NB4 (cell line): ENCODE measurements at places on chromosomes 12 and 14.

DNA sequence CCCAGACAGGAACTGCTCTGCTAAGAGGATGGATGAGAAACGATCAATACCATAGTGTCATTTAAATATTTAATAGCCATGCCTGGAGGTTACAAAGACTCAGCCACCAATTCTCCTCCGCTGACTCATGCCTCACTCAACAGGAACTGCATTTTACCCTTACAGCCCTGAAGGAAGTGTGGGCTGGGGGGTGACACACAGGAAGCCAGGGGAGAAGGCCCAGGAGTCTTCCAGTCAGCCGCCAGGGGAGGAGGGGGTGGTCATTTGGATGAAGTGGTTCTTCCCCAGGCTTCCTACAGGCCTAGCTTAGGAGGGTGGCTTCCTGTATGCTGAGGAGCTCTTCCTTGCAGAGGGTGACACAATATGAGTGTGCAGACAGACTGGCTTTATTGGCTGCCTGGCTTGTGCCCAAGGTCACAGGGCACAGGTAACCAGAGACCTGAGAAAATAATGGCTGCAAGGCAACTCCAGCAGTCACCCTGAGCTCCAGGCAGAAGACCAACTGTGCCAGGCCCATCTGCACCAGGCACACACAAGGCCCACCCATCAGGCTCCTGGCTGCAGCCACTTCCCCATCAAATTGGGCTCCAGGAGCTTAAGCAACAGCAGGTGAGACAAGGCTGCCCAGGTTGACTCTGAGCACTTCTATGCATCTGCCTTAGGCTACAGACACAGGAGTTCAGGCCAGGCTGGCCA, 30.6 kb upstream of the RPLP0 start:
- peak; percentile 99 for DNase-seq

GRCh38 chr12:91918431-91918830, 227.2 kb downstream of the BTG1 start:
- DNase-seq, result no peak

DNA sequence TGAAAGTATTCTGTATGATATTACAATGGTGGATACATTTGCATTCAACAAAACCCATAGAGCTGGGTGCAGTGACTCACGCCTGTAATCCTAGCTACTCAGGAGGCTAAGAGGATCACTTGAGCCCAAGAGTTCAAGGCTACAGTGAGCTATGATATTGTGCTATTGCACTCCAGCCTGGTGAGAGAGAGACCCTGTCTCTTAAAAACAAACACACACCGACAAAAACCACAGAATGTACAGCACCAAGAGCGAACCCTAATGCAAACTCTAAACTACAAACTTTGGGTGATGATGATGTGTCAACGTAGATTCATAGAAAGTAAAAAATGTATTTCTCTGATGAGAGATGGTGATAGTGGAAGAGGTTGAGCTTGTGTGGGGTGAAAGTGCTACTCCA, 8.6 kb downstream of the CAPRIN2 start:
- no peak for DNase-seq

DNA sequence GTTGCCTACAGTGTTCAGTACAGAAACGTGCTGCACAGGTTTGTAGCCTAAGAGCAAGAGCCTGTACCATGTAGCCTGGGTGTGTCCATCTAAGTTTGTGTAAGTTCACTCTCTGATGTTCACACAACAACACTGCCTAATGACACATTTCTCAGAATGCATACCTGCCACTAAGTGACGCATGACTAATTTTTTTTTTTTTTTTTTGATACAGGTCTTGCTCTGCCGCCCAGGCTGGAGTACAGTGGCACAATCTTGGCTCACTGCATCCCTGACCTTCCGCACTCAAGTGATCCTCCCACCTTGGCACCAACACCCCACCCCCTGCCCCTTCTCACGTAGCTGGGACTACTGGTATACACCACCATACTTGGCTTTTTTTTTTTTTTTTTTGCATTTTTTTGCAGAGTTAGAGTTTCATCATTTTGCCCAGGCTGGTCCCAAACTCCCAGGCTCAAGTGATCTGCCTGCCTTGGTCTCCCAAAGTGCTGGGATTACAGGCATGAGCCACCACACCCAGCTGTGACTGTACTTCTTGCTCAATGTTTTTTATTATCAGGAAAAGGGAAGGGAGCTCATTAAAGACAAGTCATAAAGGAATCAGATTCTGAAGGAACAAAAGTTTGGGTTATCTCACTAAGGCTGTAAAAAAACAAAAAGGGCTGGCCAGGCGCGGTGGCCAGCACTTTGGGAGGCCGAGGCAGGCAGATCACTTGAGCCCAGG, 10.0 kb upstream of the CDC42BPB start:
- no peak for DNase-seq

GRCh38 chr12:109877504-109878246, 2.7 kb downstream of the GLTP start:
- DNase-seq, result no peak
